Peyer's patch (tissue), 4 donors: ENCODE measurements at places on chromosomes 12 and 14.

DNA sequence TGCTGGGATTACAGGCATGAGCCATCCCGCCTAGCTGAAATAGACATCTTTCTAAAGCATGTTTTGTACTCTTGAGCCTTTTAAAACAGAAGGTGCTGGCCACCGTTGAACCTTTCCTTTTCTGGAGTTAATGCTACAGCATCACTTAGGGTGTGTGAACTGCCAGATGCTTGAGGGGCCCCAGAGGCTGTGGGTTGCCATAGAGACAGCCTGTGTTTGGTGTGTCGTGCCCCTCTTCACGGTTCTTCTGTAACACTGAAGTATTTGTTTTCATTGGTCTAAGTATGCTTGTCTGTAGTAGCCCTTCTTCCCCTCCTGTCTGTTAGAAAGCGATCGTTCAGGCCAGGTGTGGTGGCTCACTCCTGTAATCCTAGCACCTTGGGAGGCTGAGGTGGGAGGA lies 30.8 kb downstream of the PLEKHG3 start:
- H3K4me3 ChIP-seq = no peak overlapping the region
- no peaks in the 10 kb centered on the region for H3K36me3 ChIP-seq
- H3K4me1 ChIP-seq = peaks cover 4% of the 10 kb centered on the region
- no peak overlapping the region for H3K27ac ChIP-seq

DNA sequence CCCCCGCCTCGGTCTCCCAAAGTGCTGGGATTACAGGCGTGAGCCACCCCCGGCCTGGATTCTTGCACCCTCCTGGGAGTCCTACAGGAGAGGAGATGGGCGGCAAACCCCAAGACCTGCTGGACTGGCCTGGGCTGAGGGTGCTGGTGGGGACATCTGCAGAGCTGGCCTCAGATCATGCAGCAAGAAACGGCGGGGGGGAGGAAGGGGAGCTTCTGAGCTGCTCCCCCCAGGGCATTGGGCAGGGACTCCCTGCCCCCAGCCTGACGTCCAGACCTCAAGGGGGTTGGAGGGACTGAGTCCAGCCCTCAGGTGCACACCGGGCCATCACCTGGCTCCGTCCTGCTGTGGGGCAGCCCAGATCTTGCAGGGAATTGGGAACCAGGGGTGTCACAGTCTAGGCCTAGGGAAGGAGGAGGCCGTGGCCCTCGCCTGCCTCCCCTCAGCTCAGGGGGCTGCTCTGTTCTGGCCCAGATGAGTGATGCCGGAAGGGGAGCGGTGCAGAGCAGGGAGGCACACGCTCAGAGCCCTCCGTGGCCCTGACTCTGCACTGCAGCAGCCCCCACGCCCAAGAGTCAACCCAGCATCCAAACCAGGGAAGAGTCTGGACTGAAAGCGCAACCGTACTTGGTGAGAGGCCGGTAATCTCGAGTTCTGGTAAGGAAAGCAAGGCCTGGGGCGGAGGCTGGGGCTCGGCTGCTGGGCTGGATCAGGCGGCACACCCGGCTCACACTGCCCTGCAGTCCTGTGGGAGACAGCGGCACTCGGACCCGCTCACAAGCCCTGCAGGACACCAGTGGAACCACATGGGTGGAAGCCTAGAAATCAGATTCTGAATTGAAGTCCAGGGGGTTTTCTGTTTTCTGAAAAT lies 8.9 kb upstream of the AMN start:
- no peaks in the 10 kb centered on the region for H3K27me3 ChIP-seq
- H3K4me3 ChIP-seq = no peak overlapping the region
- no peak for DNase-seq

- no peak overlapping the region for H3K4me3 ChIP-seq
- peak overlapping the region; percentile 87 for H3K27ac ChIP-seq
- DNase-seq = no peak
- no peaks in the 10 kb centered on the region for H3K4me1 ChIP-seq
- no peaks in the 10 kb centered on the region for H3K27me3 ChIP-seq
- no peaks in the 10 kb centered on the region for H3K36me3 ChIP-seq
These were observed 4.2 kb upstream of the LRR1 start for GRCh38 chr14:49594347-49595091.

DNA sequence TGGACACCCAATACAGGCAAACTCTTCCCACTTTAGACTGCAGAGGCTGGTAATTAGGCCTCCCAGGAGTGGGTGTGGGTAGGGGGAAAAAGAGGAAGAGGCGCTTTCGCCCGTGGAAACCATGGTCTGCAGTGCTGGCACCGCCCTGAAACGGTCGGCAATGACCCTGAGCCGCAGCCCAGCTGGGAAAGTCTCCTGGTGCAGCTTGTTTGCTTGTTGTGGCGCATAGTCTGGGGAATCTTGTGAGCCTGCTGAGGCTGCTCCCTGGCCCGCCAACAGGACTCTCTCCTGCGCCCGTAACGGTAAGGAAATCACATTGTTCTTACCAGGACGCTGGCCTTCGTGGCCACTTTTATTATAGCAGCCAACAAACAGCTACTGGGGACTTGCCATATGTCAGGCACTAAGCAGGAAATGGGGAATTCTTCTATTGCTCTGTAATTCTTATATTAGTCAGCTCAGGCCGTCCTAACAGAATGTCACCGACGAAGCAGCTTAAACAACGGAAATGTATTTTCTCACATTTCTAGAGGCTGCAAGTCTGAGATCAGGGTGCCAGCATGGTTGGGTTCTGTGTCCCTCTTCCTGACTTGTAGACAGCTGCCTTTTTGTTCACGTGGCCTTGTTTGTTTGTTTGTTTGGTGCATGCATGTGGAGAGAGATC lies 52.5 kb upstream of the RIN3 start:
- no peaks in the 10 kb centered on the region for H3K36me3 ChIP-seq
- H3K27ac ChIP-seq = no peak overlapping the region
- no peak for DNase-seq
- H3K4me1 ChIP-seq = no peaks in the 10 kb centered on the region

DNA sequence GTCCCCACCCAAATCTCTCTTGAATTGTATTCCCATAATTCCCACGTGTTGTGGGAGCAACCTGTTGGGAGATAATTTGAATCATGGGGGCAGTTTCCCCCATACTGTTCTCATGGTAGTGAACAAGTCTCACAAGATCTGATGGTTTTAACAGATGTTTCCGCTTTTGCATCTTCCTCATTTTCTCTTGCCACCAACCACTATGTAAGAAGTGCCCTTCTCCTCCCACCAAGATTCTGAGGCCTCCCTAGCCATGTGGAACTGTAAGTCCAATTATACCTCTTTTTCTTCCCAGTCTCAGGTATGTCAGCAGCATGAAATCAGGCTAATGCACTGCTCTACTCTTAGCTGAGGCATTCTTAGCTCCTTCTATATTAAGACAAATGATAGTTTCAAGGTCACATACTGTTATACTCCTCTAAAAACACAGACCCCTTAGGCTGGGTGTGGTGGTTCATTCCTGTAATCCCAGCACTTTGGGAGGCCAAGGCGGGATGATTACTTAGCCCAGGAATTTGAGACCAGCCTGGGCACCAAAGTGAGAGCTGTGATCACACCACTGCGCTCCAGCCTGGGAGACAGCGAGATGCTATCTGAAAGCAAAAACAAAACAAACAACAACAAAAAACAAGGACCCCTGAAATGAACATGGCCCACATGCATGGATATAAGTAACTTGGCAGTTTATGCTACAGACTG lies 3.6 kb downstream of the SCAF11 start:
- DNase-seq = peak; percentile 50
- no peak overlapping the region for H3K4me3 ChIP-seq
- H3K27ac ChIP-seq = no peak overlapping the region
- H3K4me1 ChIP-seq = peaks cover 39% of the 10 kb centered on the region
- H3K36me3 ChIP-seq = no peaks in the 10 kb centered on the region
- H3K27me3 ChIP-seq = no peaks in the 10 kb centered on the region

- no peaks in the 10 kb centered on the region for H3K27me3 ChIP-seq
- no peak overlapping the region for H3K4me3 ChIP-seq
- no peak for DNase-seq
These were observed 67.9 kb downstream of the DPF3 start for GRCh38 chr14:72826039-72826438.

GRCh38 chr14:26286913-26287205 lies 311.0 kb downstream of the NOVA1 start:
- H3K4me1 ChIP-seq = peaks cover 10% of the 10 kb centered on the region
- no peaks in the 10 kb centered on the region for H3K27me3 ChIP-seq
- no peak overlapping the region for H3K27ac ChIP-seq

DNA sequence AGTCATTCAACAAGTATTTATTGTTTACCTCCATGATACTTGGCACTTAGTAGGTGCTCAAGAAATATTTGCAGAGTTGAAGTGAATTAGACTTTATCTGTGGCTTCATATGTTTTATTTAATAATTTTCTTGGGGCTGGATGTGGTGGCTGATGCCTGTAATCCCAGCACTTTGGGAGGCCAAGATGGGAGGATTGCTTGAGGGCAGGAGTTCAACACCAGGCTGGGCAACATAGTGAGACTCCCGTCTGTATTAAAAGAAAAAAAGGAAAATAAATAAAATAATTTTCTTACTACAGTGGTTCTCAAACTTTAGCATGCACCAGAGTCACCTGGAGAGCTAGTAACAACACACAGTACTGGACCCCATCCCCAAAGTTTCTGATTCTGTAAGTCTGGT lies 905 bp downstream of the ADCK1 start:
- no peaks in the 10 kb centered on the region for H3K36me3 ChIP-seq
- no peaks in the 10 kb centered on the region for H3K4me1 ChIP-seq
- peak overlapping the region; percentile 69 for H3K27ac ChIP-seq
- H3K27me3 ChIP-seq = no peaks in the 10 kb centered on the region
- H3K4me3 ChIP-seq = peak overlapping the region; percentile 88
- DNase-seq = no peak
